Large intestine (tissue), 12 donors: ENCODE measurements at places on chromosomes 12 and 14. TPM values are rescaled to one million over a fixed set of nuclear protein-coding genes. Genes with fewer than 3 reads are reported as not detected.

- H3K4me1 ChIP-seq: no peaks in the 10 kb centered on the region
- no peak for DNase-seq
- no peak overlapping the region for H3K27ac ChIP-seq
- no peaks in the 10 kb centered on the region for H3K27me3 ChIP-seq
These were observed 145.7 kb downstream of the CNTN1 start for GRCh38 chr12:40837891-40838429.

GRCh38 chr14:96143906-96144305, 60.7 kb upstream of the BDKRB2 start:
- H3K36me3 ChIP-seq: no peaks in the 10 kb centered on the region
- no peak for DNase-seq
- no peaks in the 10 kb centered on the region for H3K4me1 ChIP-seq
- no peak overlapping the region for H3K27ac ChIP-seq

GRCh38 chr12:2286461-2287131, 233.8 kb downstream of the CACNA1C start:
- H3K36me3 ChIP-seq: no peaks in the 10 kb centered on the region
- H3K27ac ChIP-seq: no peak overlapping the region
- peaks cover 8% of the 10 kb centered on the region for H3K4me1 ChIP-seq
- no peaks in the 10 kb centered on the region for H3K27me3 ChIP-seq
- H3K4me3 ChIP-seq: no peak overlapping the region

DNA sequence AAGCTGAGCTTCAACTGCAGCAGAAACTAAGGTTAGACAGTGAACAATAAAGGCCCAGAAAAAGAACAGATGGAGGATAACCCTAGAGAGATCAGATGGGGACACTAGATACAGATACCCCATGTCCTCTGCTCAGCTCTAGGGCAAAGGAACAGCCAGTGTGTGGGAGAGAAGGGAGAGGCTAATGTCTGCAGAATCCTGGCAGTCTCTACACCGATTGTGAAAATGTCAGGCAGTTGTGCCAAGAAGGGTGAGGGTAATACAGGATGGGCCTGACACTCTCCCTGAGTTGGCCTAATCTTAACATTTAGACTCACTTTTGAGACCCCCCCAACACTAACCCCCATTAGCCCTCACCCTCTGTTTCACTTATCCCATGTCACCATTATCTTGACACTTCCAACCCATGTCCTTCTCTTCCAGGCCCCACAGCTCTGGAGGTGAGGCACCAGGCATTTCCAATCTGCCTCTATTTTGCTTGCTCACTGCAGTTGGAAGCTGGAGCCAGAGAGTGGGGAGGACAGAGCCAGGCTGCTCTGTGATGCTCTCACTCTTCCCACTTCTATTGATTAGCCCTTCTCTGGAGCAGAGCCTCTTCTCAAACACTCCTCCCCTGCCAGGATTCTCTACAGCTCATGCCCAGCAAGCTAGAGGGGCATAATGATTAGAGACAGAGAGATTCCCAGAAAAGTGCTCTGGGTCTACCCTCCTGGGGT, 3.0 kb upstream of the BLOC1S1 start:
- H3K4me1 ChIP-seq: peaks cover 20% of the 10 kb centered on the region
- no peak overlapping the region for H3K27ac ChIP-seq
- peaks cover 20% of the 10 kb centered on the region for H3K27me3 ChIP-seq
- no peaks in the 10 kb centered on the region for H3K36me3 ChIP-seq
- DNase-seq: no peak

GRCh38 chr14:71783088-71783487, 149.1 kb upstream of the RGS6 start:
- H3K27me3 ChIP-seq: no peaks in the 10 kb centered on the region
- H3K4me1 ChIP-seq: no peaks in the 10 kb centered on the region
- no peak for DNase-seq
- no peak overlapping the region for H3K4me3 ChIP-seq
- no peak overlapping the region for H3K27ac ChIP-seq
- H3K36me3 ChIP-seq: no peaks in the 10 kb centered on the region

DNA sequence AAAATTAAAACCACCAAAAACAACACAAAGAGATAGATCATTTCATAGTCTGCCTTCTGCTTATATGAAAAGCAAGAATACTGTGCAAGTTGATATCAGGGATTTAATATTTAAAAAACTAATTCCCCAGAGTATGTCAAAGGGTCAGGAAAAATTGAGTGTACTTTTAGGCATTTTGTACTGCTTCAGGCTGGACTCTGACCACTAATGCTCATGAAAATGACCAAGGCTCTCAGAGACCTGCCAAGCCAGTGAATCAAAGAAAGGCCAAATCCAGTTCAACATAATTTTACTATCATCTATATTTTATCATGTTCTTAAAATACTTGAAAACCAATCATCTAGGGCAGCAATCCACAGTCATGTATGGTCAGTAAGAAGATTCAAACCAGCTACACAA, 66.0 kb downstream of the TTC7B start:
- H3K4me1 ChIP-seq: no peaks in the 10 kb centered on the region
- H3K36me3 ChIP-seq: no peaks in the 10 kb centered on the region
- H3K4me3 ChIP-seq: no peak overlapping the region
- no peak overlapping the region for H3K27ac ChIP-seq
- H3K27me3 ChIP-seq: no peaks in the 10 kb centered on the region
- no peak for DNase-seq

- H3K4me3 ChIP-seq: no peak overlapping the region
- H3K27ac ChIP-seq: no peak overlapping the region
- H3K4me1 ChIP-seq: no peaks in the 10 kb centered on the region
- DNase-seq: no peak
- H3K27me3 ChIP-seq: peaks cover 10% of the 10 kb centered on the region
- H3K36me3 ChIP-seq: no peaks in the 10 kb centered on the region
These were observed 39.3 kb downstream of the CCDC177 start for GRCh38 chr14:69535230-69535848.

- H3K36me3 ChIP-seq: no peaks in the 10 kb centered on the region
- H3K27me3 ChIP-seq: no peaks in the 10 kb centered on the region
- no peak overlapping the region for H3K27ac ChIP-seq
- DNase-seq: no peak
These were observed 222.1 kb upstream of the HMGA2 start for GRCh38 chr12:65602253-65602609.

GRCh38 chr12:119804011-119804641, 73.0 kb downstream of the CIT start:
- peak overlapping the region; percentile 24 for H3K4me3 ChIP-seq
- peak; percentile 50 for DNase-seq
- no peaks in the 10 kb centered on the region for H3K4me1 ChIP-seq
- no peaks in the 10 kb centered on the region for H3K27me3 ChIP-seq

GRCh38 chr12:130880411-130880885, 8.6 kb downstream of the RAN start:
- no peak overlapping the region for H3K27ac ChIP-seq
- peaks cover 17% of the 10 kb centered on the region for H3K4me1 ChIP-seq
- H3K36me3 ChIP-seq: peaks cover 17% of the 10 kb centered on the region
- peak; percentile 52 for DNase-seq
- no peaks in the 10 kb centered on the region for H3K27me3 ChIP-seq

DNA sequence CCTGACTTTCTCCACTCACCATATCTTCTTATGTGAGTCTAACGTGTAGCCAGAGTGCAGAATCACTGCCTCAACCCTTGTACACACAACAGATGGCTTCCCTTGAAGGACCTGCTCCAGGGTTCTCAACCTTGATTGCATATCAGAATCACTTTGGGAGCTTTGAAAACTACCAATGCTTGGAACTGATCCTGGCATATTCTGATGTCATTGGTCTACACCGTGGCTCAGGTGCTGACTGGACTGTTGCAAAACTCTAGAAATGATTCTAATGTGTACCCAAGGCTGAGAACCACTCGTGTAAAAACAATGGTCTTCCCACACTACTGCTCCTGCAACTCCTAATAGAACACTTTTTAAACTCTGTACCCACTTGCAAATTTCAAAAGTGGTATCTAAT, 18.5 kb downstream of the TMEM132D start:
- no peaks in the 10 kb centered on the region for H3K27me3 ChIP-seq
- no peaks in the 10 kb centered on the region for H3K4me1 ChIP-seq
- DNase-seq: no peak
- H3K27ac ChIP-seq: no peak overlapping the region
- no peaks in the 10 kb centered on the region for H3K36me3 ChIP-seq

DNA sequence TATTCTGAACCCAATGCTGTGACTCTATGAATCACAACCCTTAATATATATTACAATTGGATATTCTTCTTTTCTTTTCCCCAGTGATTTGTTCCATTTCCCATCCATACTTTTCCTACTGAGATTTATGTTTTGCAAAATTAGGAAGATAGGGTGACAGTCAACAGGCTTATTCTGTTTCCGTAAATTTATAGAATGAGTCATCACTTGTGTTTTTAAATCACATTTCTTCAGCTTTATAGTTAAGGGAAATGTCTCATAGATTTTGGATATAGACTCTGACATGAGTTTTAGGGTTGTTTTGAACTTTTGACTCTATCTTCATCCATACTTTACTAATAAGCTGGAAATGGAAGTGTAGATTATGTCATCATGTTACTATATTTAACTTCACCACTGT, 661.6 kb upstream of the FBXO33 start:
- DNase-seq: no peak
- no peaks in the 10 kb centered on the region for H3K36me3 ChIP-seq
- H3K4me3 ChIP-seq: no peak overlapping the region
- no peaks in the 10 kb centered on the region for H3K27me3 ChIP-seq

DNA sequence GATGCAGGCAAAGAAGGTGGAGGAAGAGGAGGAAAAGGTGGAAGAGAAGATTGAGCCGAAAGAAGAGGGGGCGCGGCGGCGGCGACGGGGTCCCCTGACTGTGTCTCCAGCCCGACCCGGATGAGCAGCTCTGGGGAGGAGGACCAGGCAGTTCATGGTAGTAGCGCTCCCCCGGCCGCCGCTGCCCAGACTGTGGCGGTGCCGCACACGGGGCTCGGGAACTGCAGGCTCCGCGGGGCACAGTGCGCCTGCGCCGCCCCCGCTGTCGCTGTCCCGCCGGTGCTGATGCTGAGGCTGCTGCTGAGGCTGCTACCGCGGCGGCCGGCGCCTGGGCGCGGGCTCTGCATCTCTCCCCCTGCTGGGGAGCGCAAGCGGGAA, at the start of gene KCNH5:
Gene KCNH5 (minus strand): TSS at position 225 of the 378 bp plus-strand sequence. CDS start 272 bp downstream, outside the sequence.
- no peak within 1 kb of the TSS for H3K27ac ChIP-seq
- H3K4me3 ChIP-seq: peak within 1 kb of the TSS; percentile 24
- H3K27me3 ChIP-seq: peaks cover 47% of the 10 kb centered on the region
- H3K36me3 ChIP-seq: no peaks in the 10 kb centered on the region

GRCh38 chr14:93932642-93933041, 5.5 kb downstream of the FAM181A start:
- no peak overlapping the region for H3K4me3 ChIP-seq
- DNase-seq: no peak
- peaks cover 20% of the 10 kb centered on the region for H3K27me3 ChIP-seq
- H3K27ac ChIP-seq: no peak overlapping the region
- no peaks in the 10 kb centered on the region for H3K4me1 ChIP-seq

- no peak overlapping the region for H3K4me3 ChIP-seq
- no peaks in the 10 kb centered on the region for H3K27me3 ChIP-seq
- peaks cover 37% of the 10 kb centered on the region for H3K4me1 ChIP-seq
- H3K36me3 ChIP-seq: no peaks in the 10 kb centered on the region
- H3K27ac ChIP-seq: peak overlapping the region; percentile 86
These were observed 75.3 kb downstream of the SRGAP1 start for GRCh38 chr12:63919756-63920155.

DNA sequence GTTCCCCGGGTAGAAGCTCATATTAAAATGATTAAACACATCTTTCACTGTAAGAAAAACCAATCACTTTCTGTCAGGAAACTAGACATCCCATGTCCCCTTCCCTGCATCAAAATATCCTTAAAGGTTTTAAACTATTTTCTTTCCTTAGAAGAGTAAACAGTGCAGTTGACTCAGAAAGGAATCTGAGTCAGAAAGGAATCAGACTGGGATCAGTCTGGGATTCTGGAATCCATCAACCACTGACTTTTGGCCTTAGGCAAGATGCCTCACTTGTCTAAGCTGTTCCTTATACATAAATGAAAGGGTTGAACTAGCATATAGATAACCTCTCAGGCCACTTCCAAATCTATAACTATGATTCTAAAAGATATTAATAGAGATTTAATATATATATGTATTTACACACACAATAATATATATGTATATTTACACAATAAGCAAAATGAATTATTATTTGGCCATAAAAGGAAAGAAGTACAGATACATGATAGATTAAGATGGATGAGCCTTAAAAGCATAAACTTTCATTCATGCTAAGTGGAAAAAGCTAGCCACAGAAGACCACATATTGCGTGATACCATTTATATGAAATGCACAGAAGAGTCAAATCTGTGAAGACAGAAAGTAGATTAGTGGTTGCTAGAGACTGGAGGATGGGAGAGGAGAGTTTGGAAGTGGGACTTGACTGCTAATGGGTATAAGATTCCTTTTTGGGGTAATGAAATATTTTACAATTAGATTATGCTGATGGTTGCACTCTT, 114.4 kb downstream of the SLC38A1 start:
- H3K27me3 ChIP-seq: no peaks in the 10 kb centered on the region
- H3K4me3 ChIP-seq: no peak overlapping the region
- no peaks in the 10 kb centered on the region for H3K36me3 ChIP-seq
- no peak overlapping the region for H3K27ac ChIP-seq

DNA sequence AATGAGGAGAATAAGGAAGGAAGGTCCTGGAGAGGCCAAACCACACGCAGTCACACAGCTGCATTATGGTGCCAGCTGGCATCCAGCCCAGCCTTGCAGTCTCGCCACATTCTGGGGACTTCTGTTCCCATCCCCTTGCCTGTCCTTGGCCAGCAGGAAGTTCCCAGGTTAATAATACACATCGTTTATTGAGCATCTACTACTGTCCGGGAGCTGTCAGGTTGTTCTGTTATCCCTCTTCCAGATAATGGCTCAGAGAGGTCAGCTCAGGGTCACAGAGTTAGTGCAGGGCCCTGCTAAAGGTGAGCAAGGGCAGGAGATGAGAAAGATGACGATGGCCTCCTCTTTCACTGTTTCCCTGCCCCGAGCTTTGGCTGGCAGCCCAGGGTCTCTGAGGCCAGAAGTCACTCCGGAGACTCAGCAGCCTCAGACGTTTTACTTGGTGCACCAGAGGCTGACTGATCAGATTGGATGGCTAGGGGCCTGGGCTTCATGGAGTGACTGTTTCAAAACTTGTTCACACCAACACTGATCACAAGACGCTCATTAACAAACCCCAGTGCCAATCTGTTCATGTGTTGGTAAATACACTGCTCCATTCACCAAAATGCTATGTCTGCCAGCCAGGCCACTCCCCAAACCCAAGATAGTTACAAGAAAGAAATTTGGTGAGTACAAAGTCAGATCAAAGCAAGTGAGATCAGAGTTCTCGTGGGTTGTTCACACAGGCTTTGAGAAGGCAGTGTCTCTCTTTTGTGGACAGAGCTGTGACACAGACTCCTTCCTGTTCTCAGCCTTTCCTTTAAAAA, 79.2 kb downstream of the B4GALNT3 start:
- no peak overlapping the region for H3K4me3 ChIP-seq
- no peaks in the 10 kb centered on the region for H3K4me1 ChIP-seq
- H3K27me3 ChIP-seq: no peaks in the 10 kb centered on the region
- peak; percentile 33 for DNase-seq

GRCh38 chr12:51407604-51408003, 16.4 kb upstream of the GALNT6 start:
- no peaks in the 10 kb centered on the region for H3K27me3 ChIP-seq
- H3K4me3 ChIP-seq: no peak overlapping the region
- peaks cover 56% of the 10 kb centered on the region for H3K4me1 ChIP-seq
- no peak overlapping the region for H3K27ac ChIP-seq
- H3K36me3 ChIP-seq: no peaks in the 10 kb centered on the region
- DNase-seq: no peak

The TESPA1 gene
- polyA plus RNA-seq: 1.6 TPM

The PKP2 gene
- polyA plus RNA-seq: 37.1 TPM

The IRAK3 gene
- 3.4 TPM for polyA plus RNA-seq

The NRXN3 gene
- 12.8 TPM for polyA plus RNA-seq

The KIAA0586 gene
- 13.0 TPM for polyA plus RNA-seq

The TMPRSS12 gene
- 0.01 TPM for polyA plus RNA-seq

The GTF2H3 gene
- polyA plus RNA-seq: 33.9 TPM

The B3GNT4 gene
- 1.8 TPM for polyA plus RNA-seq

The REP15 gene
- 30.4 TPM for polyA plus RNA-seq

The IFNG-AS1 gene
- 0.13 TPM for polyA plus RNA-seq

The PTCSC3 gene
- not detected for polyA plus RNA-seq

The KRT71 gene
- polyA plus RNA-seq: 0.04 TPM

The PLBD1 gene
- 37.9 TPM for polyA plus RNA-seq

The ASPG gene
- 11.7 TPM for polyA plus RNA-seq
